ENCODE measurements at places on chromosomes 12 and 14.

DNA sequence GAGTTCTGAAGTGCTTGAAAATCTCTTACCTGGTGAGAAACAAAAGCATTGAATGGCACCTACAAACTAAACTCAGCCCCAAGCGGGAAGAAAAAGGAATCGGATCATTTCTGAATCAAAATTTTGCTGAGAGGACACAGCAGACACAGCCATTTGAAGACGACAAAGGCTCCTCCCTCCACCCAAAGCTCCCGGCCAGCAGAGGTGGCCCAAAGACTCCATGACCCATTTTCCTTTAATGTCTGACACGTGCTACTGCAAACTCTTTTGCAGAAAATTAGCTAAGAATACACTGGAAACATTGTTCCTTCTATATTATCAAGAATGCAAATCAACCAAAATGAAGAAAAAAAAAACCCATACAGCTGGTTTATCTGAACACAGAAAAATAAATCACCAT, 85.9 kb upstream of the FOXN3 start:
- DNase-seq, result no peak

GRCh38 chr12:89884416-89884898, 175.8 kb upstream of the ATP2B1 start:
- no peak for DNase-seq

- DNase-seq, result no peak
These were observed 32.2 kb downstream of the HMGA2 start for GRCh38 chr12:65856521-65856920.

DNA sequence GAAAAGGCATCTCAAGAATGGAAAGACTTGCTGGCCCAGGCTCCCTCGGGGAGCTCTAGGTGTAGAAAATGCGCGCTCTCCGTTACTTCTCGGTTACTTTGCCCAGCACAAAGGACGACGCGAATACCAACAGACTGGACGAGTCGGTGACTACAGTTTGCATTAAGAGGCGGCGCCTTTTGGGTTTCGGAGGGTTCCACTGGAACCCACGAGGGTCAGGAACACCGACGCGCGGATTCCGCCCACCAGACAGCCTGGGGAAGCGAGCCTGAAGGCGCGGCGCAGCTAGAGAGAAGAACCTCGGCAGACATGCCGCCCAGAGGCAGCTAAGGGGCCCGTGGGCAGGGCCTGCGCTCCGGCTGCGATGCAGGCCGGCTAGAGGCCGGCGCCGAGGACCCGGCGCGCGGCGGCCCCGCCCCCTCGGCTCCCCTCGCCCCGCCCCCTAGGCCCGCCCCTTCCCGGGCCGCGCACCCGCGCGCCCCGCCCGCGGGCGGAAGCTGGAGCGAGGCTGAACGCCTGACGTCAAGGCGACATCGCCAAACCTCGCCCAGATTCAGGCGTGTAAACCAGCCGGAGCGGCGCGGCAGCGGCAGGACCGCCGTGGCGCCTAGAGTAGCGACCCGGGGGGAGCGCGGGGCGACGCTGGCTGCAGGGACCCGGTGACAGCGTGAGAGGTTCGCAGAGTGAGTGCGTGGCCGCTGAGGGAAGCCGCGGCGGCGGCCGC, at the start of gene RAP1B:
RAP1B (plus strand) TSS at position 530 of the 724 bp plus-strand sequence. CDS start 37,826 bp downstream, outside the sequence.
- peak; percentile 79 for DNase-seq

- no peak for DNase-seq
These were observed 1.9 kb downstream of the CCDC38 start for GRCh38 chr12:95940514-95940913.

DNA sequence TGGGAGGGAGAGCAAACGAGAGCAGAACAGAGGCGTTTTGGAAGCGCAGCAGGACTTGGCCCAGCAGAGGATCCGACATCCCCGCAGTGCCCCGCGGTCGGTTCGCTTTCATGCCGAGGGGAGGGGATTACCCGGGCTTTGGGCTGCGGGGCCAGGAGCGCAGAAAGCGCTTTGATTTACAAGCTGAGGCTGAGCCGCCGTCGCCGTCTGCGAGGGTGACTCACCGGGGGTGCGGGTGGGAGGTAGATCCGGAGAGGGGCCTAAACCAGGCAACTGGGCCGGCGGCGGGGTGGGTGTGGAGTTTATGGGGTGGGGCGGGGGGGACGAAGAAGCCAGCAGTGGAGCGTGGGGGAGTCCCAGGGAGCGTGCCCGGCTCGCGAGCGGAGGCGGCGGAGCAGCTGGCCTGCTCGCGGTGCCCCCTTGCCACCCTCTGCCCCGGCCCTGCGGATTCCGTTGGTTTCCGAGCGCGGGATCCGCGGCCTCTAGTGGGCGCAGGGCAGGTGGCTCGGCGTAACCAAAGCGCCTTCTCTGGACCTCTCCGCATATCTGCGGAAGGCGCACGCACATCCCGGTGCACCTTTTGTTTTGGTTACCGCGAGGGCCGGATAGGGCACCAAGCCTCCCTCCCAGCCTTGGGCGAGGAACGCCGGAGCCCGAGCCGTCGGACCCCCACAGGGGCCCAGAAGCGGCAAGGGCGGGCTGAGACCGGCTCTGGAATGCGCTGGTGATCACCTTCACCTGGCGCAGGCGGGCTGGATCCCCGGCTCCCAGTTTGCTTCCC, 2.6 kb downstream of the SIX4 start:
- DNase-seq, result peak; percentile 31

- no peak for DNase-seq
These were observed 40.9 kb upstream of the SMUG1 start for GRCh38 chr12:54229624-54230212.

DNA sequence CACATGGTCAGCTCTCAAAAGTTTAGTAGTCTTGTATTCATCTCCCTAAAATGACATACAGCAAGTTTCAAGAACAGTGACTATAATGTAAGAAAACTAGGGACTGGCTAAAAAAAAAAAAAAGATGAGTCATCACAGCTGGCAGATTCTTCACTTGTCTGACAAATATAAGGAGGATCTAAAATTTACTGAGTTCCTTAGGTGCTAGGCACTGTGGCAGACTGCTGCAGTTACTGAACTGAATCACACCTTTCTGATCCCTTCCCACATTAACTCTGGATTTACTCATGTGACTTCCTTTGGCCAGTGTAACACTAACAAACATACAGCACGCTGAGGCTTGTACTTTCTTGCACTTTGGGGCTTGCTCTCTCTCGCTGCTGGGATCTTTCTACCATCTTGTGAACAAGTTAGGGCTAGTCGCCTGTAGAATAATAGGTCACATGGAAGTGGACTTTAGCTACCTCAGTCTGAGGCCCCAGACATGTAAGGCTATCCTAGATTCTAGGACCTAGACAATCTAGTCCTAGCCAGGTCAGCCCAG, 32.1 kb downstream of the BAZ1A start:
- DNase-seq, result peak; percentile 9

- DNase-seq, result peak; percentile 47
These were observed 1.3 kb downstream of the TC2N start for GRCh38 chr14:91866061-91866460.

- DNase-seq, result no peak
These were observed 10.0 kb downstream of the TUBA1B start for GRCh38 chr12:49121047-49121696.

DNA sequence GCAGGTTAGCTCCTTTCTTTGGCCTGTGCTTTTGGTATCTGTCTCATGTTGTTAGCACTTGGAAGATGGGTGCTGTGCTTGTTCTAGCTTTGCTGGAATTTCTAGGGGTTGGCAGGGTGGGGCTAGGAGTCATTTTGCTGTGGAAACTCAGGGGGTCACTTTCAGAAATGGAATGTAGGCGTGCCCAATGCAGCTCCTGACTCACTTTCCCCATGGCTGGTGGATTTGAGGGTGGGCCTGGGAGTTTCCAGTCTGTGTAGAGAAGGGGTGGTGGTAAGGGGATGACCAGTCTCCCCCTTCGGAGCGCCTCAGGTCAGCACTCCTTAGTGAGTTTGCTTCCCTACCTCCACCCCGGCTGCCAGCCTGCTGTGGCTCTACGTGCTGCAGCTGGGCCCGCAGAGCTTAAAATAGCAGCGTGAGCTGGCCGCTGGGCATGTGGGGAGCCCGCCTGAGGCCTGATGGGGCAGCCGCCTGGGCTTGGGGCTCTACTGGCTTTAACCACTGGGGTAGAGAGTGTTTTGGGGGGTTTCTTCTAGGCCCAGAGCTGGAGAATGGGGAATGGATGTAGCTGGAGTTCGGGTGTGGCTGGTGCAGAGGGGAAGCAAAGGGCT, 108.2 kb downstream of the TSPAN9 start:
- DNase-seq, result no peak

DNA sequence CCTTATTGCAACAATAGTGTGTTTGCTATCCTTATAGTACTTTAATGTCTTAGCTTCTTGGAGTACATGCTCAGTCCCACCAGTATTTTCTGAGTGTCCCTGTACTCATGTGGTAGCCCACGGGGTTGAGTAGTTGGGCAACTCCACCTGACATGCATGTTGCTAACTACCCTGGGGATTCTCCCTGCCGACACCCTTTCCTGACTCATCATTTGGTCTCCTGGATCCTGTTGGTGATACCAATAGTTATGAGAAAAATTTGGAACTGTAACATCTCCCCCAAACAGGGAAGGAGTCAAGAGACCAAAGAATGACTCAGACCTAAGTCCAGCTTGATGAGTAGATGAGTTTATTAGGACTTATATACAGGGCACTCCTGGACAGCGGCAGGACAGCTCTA, 101.6 kb downstream of the BRMS1L start:
- no peak for DNase-seq

DNA sequence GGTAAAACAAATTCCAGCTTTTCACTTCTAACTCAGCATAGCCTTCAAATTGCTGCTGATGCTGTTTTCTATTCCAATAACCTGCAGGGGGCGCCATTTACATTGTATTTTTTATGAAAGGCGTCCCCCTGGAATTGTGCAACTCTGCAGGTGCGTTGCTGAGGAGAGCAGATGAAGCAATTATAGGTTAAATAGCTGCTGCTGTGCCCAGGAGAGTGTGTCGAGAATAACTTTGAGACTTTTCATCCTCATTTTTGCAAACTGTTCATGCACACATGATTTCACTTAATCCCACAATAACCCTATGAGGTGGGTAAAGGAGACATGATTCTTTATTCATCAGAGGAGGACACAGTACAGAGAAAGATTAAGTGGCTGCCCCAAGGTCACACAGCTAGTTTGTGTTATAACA, 75.7 kb downstream of the MYRFL start:
- peak; percentile 27 for DNase-seq

DNA sequence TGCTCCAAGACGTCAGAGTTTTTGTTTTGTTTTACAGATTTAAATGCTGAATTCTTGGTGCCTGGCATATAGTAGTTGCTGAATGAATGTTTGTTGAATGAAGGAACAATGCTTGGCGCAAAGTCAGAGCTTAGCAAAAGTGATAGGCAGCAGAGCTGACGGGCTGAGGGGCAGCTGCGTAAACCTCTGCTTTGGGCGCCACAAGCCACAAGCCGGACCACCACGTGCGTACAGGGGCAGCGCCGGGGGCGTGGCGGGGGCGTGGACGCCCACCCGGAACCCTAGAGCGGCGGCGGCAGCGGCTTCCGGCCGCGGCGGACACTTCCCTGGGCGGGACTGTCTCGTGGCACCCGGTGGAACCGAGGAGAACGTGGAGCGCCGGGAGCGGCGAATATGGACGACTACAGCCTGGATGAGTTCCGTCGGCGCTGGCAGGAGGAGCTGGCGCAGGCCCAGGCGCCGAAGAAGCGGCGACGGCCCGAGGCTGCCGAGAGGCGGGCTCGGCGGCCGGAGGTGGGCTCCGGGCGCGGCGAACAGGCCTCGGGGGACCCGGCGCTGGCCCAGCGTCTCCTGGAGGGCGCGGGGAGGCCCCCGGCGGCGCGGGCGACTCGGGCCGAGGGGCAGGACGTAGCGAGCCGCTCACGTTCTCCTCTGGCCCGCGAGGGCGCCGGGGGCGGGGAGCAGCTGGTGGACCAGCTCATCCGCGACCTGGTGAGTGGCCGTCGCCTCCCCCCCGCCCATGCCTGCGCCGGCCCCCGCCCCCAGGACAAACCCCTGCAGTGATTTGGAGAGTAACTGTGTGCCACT, at the start of gene FBXW8:
FBXW8 (plus strand) TSS at position 306 of the 807 bp plus-strand sequence; CDS start at position 394, 88 bp downstream.
- peak; percentile 66 for DNase-seq

DNA sequence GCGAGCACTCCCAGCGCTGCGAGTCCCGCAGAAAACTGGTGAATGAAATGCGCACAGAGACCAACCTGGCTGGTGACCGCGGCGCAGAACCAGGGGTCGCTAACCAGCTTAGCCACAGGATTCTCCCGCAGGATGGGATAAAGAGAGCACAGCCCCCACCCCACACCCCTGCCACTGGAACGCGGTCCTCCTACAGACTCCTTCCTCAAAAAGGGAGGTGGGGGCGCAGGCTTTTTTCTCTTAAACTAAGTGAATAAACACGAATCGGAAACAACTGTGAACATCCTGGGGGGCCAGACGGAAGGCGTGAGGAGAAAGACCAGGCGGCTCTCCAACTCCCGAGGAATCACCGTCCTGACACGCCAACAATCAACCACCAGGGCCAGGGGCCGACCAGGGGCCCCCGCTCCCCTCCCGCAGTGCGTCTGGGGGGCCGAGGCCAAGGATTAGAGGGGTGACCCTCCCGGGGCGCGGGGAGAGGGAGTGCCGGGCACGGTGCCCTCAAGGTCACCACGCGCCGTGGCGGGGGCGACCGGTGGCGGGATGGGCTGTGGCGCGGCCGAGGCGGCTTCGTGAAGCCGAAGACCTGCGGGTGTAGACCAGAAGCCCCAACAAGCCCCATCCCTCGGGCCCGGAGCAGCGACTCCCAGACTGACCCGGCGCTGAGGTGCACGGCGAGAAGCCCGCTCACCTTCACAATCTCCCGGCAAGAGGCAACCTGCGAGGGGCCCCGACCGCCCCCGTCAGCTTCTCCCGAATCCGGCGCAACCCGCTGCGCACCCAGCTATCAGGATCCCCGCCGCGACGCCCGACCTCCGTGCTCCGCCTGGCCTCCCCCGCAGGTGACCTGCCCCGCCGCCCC, 704 bp downstream of the ATP2B1 start:
- DNase-seq, result peak; percentile 9

DNA sequence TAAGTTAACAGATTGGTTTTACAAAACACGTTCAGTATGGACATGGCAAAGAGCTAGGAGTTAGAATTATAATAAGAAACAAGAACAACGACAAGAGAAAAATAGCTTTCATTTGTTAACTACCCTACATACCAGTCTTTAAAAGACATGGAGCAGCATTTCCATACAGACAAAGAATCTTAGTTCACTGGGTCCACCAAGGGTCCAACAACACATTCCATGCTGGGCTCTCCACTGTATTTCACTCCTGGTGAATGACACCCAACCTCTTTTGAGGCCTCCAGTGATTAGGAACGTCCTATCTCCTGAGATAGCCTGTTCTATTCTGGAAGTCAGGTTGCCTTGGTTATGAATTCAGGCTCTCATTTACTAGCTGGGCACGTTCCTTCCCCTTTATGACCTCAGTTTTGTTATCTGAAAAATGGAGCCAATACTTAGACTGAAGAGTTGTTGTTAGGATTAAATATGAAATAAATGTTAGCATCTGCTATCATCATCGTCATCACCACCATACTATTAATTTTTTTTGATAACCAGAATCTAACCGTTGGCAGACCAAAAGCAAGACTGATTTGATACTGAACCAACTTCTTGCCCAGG, 37.7 kb downstream of the C12orf75 start:
- DNase-seq, result no peak

DNA sequence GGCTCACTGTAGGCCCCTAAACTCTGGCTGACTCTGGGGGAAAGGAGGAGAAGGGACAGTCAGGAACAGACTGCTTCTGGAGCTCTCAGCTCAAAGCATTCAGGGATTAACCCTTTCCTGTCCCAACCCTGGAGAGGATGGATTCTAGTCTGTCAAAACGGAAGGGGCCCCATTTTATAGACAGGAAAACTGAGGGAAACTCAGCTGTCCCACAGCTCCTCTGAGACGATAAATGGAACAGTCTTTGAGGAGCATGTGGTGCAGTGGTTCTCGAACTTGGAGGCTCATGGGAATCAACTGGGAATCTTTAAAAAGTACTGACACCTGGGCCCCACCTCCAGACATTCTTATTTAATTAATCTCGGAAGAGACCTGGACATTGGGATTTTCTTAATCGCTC, 23.7 kb downstream of the SRRM4 start:
- DNase-seq, result no peak

GRCh38 chr14:99854831-99855230, 61.6 kb downstream of the EML1 start:
- no peak for DNase-seq
